Fibroblast of skin of abdomen (primary cell): ENCODE measurements at places on chromosomes 5 and 9.

GRCh38 chr5:2549900-2550299 is 201.6 kb downstream of the IRX2 start:
- DNase-seq, result no peak

DNA sequence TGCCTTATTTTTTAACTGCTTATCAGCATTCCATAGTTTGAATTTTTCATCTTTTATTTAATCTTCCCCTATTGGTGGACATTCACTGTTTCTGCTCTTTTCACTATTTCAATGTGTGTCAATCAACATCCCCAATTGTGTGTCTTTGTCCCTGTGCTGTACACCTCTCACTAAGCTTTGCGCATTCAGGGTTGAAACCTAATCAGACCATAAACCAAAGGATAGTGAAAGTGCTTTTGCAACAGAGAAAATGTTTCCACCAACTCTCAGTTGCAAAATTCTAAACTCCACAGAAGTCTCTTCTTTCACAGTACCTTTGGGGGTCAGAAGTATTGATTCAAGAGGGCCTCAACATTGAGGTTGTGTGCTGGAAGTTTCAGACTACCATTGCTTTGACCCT is 127.1 kb upstream of the SAP30L start:
- no peak for DNase-seq

DNA sequence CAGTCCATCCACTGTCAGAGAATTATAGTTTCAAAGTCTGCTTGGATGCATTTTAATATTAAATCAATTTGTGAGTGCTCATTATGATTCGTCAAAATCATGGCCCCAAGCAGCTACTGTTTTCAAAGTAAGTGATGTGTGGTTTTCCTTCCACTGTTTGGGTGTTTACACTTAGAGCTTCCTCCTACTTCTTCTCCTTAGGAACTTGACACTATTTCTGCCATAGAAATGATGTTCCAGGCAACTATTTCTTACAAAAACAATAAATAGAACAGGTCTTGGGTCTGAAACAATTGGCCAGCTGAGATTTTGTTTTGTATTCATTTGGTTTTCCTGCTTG is 132.8 kb upstream of the RAI14 start:
- no peak for DNase-seq

DNA sequence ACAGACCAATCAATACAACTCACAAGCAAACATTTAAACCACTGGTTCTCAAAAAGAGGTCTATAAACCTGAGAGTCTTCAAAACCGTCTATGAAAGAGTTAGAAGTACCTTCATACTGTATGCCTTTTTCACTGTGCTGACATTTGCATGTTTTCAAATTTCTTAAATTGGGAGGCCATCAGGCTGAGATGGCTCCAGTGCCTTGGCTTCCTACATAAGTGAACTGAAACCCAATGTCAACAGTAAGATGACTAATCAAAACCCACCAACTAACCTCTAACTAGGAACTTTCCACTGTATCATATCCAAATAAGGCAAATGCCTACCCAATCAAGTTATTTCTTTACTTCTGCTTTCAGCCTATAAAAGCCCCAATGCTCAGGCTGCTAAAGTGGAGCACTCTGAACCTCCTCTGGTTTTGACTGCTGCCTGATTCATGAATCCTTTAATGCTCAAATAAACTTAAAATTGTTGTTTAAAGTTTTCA is 35.1 kb downstream of the FAM13B start:
- DNase-seq, result peak; percentile 3

DNA sequence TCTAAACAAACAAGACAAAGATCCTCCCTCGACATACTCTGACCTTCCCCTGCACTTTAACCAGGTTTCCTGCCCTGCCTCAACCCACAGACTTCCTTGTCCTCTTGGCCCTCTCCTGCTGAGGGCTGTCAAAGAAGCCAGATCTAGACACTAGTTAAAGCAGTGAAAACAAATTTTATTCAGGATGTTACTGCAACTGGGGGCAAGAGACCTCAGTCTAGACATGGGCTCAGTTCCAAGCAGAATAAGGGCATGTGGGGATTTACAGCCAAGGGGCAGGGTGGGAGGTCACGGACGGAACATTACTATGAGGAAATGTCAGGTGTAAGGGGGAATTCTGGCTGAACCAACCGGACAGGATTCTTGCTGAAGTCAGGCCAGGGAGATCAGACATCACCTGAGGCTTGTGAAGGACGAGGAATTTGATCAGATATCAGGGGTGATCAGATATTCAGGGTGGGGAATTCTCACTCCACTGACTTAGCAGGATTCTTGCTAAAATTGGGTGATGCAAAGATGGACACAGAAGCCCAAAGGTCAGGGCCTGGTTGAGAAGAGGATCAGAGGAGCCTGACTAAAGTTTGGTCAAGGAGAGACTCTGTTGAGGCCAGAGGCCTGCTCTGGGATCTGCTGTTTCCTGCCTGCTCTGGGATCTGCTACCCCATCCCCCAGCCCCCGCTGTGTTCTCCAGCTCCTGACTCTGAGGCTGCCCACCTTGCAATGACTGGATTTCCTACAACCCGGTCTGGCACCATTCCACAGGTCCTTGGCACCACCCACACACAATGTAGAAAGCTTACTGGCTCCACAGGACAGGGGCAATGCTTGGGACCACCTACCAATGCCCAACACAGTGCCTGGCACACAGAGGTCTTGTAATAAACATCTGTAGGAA is 21.5 kb downstream of the GABBR2 start:
- DNase-seq, result no peak

GRCh38 chr9:91785447-91785842 is 164.6 kb downstream of the ROR2 start:
- peak; percentile 36 for DNase-seq

DNA sequence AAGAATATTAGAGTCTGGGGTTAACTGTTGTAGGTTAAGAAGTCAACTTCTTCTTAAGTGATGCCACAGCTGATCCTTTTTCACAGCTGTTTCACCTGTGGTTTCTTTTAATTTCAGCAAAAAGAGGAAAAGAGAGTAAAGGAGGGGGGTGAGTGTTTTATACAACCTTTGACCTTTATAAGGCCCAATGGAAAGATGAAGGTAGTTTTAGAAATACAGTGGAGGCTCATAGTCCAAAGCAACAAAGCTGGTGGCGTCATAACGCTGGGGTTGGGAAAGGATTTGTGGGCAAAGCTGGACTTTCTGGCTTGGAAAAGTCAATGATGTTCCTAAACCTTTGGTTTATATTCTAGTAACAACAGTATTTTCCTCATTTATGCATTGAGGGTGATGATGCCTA is 49.5 kb downstream of the RCL1 start:
- no peak for DNase-seq

DNA sequence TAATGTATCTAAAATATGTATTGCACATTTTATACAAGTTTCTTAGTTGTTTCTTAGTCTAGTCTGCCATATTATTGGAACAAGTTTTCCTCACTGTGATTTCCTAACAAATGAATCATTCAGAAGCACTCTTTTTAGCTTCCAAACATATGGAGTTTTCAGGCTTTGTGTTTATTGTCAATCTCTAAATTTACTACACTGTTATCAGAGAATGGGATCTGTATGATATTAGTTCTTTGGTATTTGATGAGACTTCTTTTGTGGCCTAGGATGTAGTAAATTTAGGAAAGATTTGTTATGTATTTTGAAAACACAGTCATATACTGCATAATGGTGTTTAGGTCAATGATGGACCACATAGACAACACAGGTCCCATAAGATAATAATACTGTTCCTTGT is 25.7 kb downstream of the SREK1IP1 start:
- peak; percentile 4 for DNase-seq

GRCh38 chr9:100639854-100640253 is 62.0 kb downstream of the CAVIN4 start:
- DNase-seq, result no peak

DNA sequence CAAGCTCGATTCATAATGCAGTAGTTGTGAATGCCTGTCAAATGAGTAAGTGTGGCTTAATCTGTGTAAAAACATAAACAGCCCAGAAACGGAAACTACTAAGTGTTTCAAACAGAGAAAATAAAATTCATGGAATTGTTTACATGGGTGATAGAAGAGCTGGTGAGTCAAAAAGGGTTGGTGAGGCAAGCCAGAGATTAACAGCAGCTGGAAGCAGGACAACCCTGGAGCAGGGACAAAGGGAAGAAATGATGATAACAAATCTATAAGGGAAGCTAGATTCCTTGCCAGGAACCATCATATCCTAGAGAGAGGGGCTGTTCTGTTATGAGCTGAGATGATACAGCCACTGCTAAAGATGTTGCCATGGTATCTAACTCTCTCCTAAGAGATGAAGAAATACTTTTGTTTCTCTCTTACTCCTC is 18.0 kb upstream of the PRR16 start:
- DNase-seq, result peak; percentile 91

DNA sequence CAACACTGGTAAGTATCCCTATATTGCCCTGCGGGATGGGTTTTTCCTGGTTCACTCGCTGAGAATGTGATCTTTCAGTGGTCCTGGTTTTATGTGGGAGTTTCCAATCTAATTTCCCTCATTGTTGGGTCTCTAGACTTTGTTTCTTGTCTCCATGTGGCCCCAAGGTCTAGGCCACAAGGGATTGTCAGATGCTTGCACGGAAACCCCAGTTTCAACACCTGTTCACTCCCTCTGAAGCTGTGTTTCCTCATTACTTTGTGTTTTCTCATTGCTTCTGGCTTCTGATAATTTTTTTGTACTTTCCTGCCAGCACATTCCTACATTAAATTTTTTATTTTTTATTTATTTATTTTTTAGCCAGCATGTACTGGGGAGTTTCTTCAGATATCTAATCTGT is 191.5 kb downstream of the TTLL11 start:
- DNase-seq, result no peak

DNA sequence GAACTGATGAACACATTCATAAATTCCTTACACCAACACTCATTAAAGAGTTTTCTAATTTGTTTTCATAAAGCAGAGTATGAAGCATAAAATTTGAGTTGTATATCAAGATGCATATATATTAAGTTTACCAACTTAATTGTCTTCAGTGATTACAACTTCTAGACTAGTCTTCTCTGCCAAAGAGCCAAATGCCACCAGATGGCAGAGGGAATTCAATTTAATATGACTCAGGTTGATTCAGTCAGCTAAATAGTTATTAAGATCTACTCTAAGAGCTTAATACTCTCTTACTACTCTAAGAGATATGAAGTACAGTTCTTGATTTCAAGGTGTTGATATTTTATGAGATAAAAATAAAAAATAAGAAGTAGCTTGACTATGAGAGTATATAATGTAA is 53.4 kb downstream of the CDH10 start:
- no peak for DNase-seq

- no peak for DNase-seq
These were observed 92.0 kb downstream of the THBS4 start for GRCh38 chr5:80127116-80127552.

DNA sequence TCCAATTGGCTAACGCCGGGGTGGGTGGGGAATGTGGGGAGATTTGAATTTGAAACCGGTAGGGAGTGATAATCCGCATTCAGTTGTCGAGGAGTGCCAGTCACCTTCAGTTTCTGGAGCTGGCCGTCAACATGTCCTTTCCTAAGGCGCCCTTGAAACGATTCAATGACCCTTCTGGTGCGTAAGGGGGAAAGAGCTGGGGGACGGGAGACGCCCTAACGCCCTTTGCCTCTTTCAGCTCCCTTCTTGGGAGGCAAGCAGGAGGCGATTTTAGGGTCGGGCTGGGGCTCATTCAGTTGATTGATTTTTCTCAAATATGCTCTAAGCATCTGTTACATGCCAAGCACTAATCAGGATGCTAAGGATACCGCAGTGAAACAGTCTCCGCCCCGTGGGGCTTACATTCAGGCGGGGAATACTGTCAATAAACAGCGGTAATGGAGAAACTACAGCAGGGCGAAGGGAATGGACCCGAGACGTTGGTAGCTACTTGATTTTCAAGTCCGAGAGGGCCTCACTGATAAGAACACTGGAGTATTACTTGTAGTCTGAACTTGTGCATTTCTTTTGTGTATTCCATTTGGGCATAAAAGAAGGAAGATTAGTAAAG is at the start of gene HMMR:
TSS of gene HMMR (plus strand) at position 71 of the 610 bp plus-strand sequence. CDS start at position 132, 61 bp downstream.
- no peak for DNase-seq

- no peak for DNase-seq
These were observed 1446.2 kb downstream of the MAT2B start for GRCh38 chr5:164951570-164951969.

DNA sequence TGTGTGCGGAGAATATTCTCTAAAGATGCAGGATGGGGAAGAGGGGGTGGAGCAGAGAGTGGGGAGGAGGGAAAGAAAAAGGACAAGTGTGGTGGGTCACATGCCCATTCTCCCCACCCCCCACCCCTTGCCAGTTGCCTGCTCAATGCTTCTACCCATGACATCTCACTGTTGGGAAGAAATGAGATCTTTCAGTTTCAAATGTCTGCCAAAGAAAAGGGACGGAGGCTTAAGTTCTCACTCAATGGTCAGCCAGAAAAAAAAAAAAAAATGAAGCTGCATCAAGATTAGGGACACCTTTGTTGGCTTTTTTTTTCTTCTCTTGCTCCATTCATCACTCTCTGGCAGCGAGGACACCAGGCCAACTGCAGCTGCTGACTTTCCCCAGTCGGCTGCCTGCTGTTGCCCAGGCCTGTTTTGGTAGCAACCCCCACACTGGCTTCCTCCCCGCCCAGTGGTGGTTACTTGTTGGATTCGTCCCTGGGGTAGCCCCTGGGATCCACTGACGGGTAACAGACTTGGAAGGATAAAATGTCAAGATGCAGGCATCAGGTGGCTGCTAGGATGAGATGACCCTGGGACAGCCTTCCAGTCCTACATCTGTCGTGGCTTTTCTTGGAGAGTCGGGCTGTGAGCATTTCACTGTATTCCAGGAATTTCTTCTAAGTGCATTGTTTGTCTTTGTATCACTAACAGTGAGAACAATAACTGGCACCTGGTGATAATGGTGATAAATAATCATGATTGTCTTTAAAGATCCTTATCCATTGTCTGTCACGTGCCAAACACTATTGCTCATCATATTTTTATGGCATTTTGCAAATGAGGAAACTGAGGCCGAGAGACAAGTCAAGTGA is 9.1 kb downstream of the WWC1 start:
- no peak for DNase-seq
